ENCODE measurements at places on chromosomes 6 and 20.

DNA sequence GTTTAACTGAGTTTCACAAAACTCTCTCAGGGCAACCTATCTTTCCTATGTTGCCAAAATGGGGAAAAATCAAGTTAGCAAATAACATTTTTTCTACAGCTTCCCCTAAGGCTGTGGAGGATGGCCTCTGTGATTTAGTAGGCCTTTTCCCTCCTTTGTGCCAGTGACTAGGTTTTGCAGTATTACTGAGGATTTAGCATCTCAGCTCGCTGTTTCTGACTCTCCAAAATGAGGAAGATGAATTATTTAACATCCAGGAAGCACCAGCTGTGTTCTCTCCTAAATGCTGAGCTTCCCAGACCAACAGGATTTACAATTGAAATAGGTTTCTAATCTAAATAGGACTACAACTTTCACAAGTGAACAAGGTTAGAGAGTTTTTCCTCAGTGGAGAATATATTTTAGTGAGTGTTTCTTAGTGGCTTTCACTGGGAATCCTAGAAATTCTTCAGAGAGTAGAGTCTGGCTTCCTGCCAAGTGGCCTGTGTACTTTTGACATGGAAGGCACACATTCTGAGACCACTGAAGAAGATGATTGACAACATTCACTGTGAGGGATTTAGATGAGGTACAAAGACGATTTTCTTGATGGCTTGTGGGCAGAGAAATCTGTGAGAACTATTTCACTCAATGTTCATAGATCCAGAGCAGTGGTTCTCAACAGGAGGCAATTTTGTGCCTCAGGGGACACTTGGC lies 62.4 kb downstream of the PTCHD4 start:
- no peak for DNase-seq

DNA sequence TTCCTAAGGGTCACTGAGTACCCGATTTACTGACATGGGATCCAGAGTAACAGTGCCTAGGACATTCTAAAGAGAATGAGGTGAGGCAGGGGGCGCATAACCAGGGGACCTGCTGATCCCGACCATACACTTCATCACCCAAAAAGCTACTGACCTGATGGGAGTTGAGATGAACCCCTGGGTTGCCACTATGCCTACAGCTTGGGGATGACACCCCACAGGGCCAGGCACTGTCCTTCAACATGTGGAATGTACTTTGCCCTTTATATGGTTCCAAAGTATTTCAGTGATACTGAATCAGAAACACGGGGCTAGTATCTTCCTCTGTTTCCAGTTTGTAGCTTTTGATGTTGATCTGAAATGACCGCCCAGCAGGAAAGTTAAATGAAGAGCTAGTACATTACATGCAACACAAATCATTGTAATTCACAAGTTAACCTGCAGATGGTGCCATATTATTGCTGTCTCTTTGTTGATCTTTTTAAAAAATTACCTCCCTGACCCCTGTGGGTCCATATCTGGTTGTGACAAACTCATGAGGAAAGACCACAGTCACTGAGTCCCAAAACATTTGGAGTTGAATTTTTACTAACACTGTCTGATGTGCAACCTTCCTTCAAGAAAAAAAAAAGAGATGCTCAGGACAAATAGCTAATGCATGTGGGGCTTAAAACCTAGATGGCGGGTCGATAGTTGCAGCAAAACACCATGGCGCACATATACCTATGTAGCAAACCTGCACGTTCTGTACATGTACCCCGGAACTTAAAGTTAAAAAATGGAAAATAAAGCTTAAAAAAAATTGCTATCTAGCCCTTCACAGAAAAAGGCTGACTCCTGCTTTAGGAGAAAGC lies 42.7 kb upstream of the GCNT2 start:
- no peak for DNase-seq

DNA sequence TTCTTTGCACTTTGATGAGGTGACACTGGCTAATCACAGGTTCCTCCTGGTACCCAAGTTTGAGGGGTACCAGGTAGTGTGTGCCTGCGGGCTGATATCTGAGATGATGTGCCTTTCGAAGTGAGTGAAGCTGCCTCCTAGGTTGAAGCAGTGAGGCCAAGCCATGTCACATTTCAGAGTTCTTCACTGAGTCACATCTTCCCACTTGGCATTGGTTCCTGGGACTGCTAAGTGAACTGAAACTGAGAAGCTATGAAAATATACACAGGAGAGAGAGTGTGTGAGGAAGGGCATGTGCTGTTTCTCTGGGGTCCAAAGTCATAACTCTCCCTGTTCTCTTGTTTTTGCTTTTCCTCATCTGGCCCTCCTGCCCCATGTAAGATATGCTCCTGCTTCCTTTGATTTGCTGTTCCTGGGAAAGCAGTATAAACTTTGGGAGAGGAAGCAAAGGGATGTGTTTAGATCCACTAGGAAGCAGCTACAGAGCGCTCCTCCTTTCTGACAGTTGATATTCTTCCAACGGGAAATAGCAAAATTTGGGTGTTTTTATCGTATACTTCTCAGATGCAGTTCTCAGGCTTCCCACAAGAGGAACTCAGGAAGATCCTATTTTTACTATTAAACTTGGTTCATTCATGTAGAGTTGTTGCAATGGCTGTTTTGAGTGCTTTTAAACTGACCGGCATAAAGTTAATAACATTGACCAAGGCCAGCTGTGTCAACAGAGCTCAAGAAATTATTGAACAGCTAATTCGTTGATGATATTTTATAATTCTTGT lies 153.7 kb downstream of the MOXD1 start:
- DNase-seq = no peak

DNA sequence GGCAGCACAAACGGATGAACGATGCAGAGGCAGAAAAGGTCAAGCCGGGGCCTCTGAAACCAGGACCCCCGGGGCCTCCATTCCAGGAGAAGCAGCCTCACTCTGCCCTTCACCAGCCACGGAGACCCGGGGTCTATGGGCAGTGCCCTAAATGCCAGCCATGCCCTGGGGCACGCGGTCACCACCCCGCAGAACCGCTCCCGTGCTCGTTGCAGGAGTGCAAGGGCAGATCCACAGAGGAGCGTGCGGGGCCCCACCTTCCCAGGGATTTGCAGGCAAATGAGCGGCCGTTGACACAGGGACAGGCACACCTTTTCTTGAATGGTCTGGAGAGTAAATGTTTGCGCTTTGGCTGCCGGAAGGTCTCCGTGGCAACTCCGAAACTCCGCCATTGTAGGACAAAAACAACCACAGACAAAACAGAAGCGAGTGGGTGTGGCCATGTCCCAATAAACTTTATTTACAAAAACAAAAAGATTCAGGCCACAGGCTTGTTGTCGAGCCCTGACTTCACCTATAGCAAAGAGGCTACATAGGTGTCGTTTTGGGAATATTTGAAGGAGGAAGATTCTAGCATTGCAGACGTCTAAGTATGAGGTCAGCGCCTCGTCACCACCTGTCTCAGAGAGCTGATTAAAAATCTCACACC lies 163.3 kb downstream of the TAF4 start:
- no peak for DNase-seq

DNA sequence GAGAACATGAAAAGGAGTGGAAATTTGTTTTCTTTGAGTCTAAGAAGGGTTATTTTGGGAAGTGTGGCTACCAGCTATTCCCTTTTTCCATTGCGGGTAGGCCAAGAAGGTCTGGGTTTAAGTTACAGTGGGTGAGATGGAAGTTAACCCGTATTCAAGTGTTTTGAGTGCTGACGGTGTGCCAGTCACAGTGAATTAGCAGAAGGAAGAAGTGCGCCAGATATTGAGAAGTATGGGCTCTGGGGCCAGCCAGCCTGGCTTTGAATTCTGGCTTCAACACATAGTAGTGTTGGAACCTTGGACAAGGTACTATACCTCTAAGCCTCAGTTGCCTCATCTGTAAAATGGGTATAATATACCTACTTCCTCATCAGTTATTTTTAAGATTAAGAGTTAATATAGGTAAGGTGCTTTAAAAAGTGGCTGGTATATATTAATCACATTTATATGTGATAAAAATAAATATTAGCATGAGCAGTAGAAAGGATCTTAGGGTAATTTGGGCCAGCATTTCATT lies 16.3 kb downstream of the ZNF76 start:
- no peak for DNase-seq
